CD4-positive, CD25-positive, alpha-beta regulatory T cell (primary cell): ENCODE measurements at places on chromosomes 11 and 22. TPM values are rescaled to one million over a fixed set of nuclear protein-coding genes. Genes with fewer than 3 reads are reported as not detected.

TNNI2 gene
- polyA plus RNA-seq: not detected

DNA sequence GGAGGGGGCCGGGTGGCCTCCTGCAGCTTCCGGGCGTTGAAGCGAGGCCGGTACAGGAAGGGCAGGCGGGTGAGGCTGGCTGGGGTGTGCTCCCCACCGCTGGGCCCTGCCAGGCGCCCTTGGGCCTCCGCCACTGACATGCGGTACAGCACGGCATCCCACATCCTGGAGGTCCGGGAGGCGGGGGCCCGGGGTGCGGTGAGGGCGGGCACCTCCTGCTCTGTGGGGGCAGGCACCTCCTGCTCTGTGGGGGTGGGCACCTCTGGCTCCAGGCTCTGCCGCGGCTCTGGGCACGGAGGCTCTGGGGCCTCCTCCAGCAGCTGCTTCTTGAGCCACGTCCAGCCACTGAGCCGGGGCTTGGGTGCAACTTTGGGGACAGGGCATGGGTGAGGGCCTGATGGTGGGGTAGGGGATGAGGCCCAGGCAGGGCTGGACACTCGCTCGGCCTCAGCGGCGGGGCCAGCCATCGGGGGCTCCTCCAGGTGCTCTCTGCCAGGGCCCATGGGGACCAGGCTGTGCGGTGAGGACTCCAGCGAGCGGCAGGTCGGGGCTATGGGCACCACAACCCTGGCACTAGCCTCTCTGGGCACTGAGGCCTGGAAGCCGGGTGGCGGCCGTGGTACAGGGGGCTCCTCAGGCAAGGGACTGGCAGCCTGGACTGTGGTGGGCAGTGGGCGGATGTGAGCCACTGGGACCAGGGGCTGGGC is 2.3 kb downstream of the PRR33 start:
- peaks cover 37% of the 10 kb centered on the region for H3K4me1 ChIP-seq
- peak overlapping the region; percentile 68 for H3K27ac ChIP-seq
- peaks cover 32% of the 10 kb centered on the region for H3K36me3 ChIP-seq

GRCh38 chr11:123409456-123410217 is 20.4 kb upstream of the GRAMD1B start:
- H3K4me1 ChIP-seq: no peaks in the 10 kb centered on the region
- H3K4me3 ChIP-seq: no peak overlapping the region
- H3K36me3 ChIP-seq: no peaks in the 10 kb centered on the region
- no peak for DNase-seq
- H3K27ac ChIP-seq: no peak overlapping the region
- no peaks in the 10 kb centered on the region for H3K27me3 ChIP-seq

DNA sequence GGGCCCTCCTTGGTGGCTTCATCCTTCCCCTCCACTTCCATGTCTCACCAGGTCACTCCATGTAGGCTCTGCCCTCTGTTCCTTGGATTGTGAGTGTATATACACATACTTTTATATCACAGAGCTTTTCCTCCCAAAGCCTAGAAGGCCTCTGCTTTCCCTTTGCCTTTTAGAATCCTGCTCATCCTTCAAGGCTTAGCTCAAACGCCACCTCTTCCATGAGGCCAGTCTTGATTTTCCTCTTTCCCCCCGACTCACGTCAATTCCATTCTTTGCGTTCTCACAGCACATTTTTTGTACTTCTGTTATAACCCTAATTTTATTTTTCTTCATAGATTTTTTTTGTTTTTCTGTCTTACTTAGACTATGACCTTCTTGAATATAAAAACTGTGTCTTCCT is 3.8 kb downstream of the ABCG4 start:
- H3K27me3 ChIP-seq: peaks cover 26% of the 10 kb centered on the region
- H3K4me3 ChIP-seq: no peak overlapping the region
- H3K36me3 ChIP-seq: no peaks in the 10 kb centered on the region
- H3K27ac ChIP-seq: no peak overlapping the region

GRCh38 chr11:61273178-61274078 is 21.7 kb downstream of the VWCE start:
- no peak overlapping the region for H3K4me3 ChIP-seq
- no peak overlapping the region for H3K27ac ChIP-seq
- DNase-seq: no peak
- no peaks in the 10 kb centered on the region for H3K4me1 ChIP-seq
